ENCODE measurements at places on chromosomes 6 and 20. TPM values are rescaled to one million over a fixed set of nuclear protein-coding genes. Genes with fewer than 3 reads are reported as not detected.

DNA sequence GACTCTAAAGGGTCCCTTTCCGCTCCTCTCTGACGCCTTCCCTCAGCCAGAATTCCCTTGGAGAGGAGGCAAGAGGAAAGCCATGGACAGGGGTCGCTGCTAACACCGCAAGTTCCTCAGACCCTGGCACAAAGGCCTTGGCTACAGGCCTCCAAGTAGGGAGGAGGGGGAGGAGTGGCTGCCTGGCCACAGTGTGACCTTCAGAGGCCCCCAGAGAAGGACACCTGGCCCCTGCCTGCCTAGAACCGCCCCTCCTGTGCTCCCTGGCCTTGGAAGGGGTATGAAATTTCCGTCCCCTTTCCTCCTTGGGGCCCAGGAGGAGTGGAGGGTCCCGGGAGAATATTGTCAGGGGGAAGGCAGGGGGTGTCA, 2.7 kb downstream of the VEGFA start:
- no peak for DNase-seq

DNA sequence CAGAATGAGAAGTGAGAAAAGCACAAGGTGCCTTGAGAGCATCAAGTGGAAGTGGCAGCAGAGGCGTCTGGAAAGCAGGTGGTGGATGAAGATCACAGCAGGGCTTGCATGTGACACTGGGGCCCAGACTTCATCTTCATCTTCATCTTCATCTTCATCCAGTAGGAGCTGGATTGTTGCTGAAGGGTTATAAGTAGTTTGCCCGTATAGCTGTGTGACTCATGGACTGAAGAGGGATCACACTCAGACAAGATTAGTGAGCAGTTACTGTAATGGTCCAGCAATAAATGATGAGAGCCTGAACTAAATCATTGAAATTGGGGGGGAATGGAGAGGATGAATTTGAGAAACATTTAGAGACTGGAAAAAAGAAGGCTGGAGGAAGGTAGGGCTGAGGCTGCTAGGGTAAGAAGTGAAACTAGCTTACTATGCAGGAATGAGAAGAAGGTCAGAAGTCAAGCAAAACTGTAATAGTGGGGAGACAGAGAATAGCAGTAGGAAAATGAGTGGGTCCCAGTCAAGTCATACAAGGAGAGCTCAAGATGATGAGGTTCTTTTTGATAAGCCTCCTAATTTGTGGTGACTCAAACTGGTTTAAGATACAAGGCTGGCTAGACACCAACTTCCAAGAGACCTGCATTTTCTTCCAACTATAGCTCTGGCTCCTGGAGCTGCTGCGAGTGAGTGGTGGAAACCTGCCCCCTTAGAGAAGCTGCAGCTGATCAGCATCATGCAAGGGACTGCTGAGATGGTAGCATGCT, 92.3 kb upstream of the BEND6 start:
- peak; percentile 71 for DNase-seq

ANKEF1 gene
- total RNA-seq: 4.5 TPM

DNA sequence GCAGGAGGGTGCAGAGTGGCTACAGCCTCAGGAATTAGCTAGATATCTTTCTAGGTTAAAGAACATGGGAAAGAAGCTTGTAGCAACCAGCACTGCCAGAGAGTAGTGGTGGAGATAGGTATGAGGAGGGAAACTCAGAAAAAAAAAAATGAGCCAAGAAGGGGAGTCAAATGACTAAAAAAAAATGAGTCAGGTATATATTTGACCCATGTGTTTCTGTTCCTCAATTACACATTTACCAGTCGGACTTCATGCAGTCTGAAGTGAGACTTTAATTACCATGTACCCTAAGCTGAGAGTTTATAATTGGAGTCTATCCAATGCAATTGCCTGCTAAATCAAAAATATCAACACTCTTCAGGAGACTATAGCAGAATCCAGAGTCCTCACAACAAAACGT, 964.6 kb downstream of the HACE1 start:
- DNase-seq: no peak

GRCh38 chr6:116557893-116558292, 4.3 kb downstream of the CALHM4 start:
- DNase-seq: peak; percentile 94

DNA sequence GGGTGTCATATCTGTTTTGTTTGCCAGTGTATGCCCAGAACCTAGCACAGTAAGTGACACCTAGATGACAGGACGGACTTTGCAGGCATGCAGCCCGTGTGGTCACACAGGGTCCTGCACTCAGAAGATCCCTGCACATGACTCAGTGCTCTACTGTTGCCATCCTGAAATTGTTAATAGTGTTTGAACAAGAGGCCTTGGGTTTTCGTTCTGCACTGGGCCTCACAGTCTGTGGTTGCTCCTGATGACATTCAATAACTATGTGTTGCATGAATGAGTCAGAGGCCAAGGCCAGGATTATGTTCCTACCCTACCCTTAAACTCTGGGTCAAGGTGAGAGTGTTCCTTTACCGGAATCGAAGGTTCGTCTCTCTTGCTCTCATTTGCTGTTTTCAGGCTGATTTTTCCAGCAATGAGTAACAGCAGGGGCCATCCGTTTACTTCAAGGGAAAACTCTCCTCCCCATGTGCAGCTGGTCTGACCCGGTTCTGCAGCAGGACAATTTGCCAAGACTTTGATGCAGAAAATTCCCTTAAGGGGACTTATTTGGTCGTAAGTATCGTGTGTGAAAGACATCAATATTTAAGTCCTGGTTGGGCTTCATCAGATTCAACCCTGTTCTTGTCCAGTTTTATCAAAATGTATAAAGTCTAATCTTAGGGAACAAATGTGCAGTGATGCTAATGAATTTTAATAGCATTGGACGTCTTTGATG, 13.0 kb upstream of the PFDN4 start:
- DNase-seq: peak; percentile 74

CLDN20 gene
- total RNA-seq: not detected

DNA sequence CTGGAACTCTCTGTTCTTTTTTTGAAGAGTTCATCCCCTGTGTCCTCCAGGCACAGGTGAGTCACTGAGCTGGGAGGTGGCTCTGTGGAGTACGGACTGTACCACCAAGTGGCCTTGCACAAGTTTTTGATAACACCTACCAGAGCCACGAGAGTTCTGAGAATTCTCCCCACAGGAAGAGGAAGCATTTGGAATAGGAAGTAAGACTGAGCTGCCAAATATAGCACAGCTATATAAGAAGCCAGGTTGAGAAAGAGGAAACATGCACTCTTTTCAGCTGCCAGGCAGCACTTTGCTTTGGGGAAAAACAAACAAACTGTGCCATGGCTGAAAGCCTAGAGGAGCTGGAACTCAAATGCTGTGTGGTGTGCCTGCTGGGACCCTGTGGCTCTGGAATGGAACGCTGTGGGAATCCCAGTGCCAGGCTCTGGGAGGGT, 70.8 kb upstream of the RIPOR2 start:
- DNase-seq: peak; percentile 81

OR2J1 gene
- not detected for total RNA-seq

DNA sequence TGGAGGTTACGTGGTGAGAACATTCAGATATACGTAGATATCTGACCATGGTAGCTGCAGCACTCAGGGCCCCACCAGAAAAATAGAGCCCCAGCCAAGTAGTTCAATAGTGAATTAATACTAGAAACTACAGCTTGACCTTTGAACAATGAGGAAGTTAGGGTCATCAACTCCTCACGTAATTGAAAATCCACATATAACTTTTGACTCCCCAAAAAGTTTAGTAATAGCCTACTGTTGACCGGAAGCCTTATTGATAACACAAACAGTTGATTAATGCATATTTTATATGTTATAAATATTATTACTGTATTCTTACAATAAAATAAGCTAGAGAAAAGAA, 117.9 kb downstream of the SNX5 start:
- no peak for DNase-seq

GRCh38 chr6:139474145-139475108, 100.0 kb upstream of the CITED2 start:
- peak; percentile 62 for DNase-seq

- no peak for DNase-seq
These were observed 484.3 kb upstream of the HS3ST5 start for GRCh38 chr6:114827135-114827534.

- DNase-seq: peak; percentile 68
These were observed 18.4 kb upstream of the ZNF76 start for GRCh38 chr6:35240838-35241801.

PIGU gene
- total RNA-seq: 60.7 TPM

VPS52 gene
- 45.3 TPM for total RNA-seq

- peak; percentile 20 for DNase-seq
These were observed 36.7 kb upstream of the CHD6 start for GRCh38 chr20:41654884-41655283.

OCSTAMP gene
- not detected for total RNA-seq

DNA sequence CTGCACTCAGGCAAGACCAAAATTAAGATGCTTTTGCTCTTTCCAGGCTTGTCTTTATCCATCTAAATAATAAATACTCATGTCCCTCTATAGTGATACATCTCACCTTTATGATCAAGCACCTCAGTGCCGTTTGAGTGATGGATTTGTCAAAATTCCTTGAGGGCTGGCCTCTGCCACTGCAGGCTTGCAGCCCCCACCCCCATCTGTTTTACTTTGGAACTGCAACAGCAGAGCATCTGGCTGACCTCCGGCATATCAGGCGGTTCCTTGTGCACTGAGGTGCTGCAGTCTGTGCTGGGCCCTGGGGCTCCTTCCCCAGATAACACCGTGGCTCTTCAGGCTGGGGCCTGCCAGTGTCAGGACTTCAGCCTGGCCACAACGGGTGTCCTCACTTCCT, 386.9 kb downstream of the CDH26 start:
- no peak for DNase-seq

- no peak for DNase-seq
These were observed 43.3 kb downstream of the SULF2 start for GRCh38 chr20:47741669-47742608.

DNA sequence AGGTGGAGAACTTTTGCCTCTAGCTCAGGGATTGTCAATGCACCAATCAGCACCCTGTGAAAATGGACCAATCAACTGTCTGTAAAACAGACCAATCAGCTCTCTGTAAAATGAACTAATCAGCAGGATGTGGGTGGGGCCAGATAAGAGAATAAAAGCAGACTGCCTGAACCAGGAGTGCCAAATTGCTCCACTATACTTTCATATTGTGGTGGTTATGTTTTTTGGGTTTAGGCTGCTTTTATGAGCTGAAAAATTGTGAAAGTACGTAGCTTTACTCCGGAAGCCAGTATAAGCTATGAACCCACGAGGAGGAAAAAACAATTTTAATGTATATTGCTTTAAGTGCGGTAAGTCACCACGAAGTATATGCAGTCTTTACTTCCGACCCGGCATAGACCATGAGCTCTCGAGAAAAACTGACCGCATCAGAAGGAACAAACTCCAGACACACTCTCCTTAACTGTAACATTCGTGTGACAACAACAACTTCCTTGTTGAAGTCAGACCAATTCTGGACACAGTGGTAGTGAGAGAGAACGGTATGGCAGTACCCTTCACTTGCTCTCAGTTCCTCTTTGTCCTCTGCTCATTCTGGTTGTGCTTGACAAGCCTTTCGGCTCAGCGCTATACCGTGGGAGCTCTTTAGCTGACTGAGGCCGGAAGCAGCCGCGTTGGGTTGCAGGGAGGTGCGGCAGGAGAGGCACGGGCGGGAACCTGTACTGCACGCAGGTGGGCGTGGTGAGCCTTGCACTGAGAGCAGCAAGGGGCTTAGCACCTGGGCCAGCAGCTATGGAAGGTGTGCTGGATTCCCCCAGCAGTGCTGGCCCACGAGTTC, 81.9 kb upstream of the E2F3 start:
- no peak for DNase-seq

DNA sequence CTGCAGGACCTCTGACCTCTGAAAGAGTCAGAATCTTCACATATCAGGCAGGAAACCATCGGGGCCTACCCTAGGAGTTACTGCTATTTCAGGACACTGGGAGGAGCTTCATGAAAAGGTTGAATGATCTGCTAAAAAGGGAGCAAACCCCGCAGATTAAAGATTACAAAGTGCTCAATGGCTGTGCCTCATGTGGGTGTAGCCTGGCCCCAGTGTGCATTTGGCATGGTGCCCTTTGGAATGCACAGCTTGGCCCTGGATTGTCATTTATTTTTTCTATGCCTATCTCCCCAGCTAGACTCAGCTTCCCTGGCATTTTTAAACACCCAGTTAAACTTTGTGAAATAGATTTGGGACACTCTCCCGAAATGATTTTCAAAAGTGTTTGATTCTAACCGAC, 368.5 kb upstream of the SPTLC3 start:
- DNase-seq: no peak

SLC52A3 gene
- 0.57 TPM for total RNA-seq

GRCh38 chr6:42118162-42119001, 24.0 kb downstream of the C6orf132 start:
- DNase-seq: peak; percentile 88

TSPO2 gene
- not detected for total RNA-seq

GNAS gene
- 1,151 TPM for total RNA-seq

SHLD1 gene
- total RNA-seq: 13.5 TPM

All from M059J (cell line).